ENCODE measurements at places on chromosomes 1 and 21.

- no peak for DNase-seq
Measured at GRCh38 chr1:205309741-205310140, 11.8 kb downstream of the NUAK2 start.

GRCh38 chr1:147630447-147630846 lies 39.9 kb downstream of the ACP6 start:
- no peak for DNase-seq

DNA sequence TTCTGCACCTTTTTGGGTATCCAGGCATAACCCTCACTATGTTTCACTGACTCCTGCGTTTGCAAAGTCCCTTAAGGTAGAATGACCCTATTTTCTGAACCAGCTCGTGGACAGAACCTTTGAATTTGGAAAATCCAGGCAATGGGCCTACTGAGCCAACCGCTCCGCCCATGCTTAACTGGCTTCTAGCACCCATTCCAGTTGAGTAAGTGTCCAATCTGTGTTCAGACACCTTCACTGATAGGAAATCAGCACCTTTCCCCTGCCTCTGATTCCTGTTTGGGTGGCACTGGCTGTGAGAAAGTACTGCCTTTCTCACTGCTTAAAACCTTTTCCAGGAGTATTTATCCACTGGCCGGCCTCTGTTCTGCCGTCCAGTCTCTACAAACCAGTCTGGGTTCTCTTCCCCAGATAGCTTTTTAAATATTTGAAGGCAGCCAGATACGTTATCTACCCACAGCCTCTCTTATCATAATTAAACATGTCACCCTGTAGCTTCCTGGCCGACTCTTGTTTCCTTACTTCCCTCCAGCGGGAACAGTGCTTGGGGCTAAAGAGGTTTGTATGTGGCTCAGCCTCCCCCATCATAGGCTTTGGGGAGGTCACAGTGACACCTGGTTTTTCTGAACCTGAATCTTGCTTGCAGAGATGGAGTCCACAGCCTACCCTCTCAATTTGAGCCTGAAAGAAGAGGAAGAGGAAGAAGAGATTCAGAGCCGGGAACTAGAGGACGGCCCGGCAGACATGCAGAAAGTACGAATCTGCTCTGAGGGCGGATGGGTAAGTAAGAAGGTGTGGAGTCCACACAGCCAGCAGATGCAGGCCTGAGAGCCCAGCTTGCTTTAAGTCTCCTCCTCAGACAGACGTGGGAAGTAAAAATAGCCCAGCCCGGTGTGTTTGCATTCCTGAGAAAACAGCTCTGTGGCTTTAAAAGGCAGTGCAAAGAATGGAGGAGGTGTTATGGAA lies 1.3 kb downstream of the POGK start:
- no peak for DNase-seq

GRCh38 chr1:248702714-248703113 lies at the start of gene OR14I1:
OR14I1 (minus strand) TSS chr1:248702766.
- no peak for DNase-seq

DNA sequence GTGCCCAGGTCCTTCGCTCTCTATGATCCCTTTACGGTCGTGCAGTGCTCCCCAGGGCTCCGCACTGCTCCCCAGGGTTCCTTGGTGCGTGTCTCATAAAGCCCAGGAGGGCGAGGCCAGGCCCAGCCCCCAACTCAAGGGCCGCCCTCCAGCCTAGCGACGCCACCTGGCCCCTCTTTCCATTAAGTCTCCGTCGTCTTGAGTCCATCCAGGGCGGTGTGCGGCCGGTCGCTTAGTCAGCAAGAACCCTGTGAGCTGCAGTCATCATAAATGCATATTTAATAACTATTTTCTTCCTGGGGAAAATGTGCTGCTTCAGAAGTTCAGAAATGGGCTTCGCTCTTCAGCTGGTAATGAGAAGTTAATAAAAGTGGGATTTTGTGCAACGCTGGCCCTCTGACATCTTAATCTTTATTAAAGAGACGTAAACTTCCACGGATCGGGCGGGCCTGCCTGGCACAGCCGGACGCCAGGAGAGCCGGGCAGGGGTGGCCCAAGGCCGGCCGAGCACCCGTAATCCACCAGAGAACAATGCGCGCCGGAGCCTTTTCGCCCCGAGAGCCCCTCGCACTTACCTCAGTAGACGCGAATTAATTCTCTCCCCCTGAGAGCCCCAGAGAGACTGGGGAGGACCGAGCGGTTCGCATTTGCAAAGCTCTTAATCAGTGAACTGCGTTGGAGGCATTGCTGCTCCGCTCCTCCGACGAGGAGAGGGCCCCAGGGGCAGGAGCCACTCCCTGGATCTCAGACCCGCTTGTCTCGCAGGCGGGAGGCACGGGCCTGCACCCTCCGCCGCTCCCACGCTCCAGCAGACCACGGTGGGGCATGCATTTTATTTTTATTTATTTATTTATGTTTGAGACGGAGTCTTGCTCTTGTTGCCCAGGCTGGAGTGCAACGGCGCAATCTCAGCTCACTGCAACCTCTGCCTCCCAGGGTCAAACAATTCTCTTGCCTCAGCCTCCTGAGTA lies 188.3 kb upstream of the ARHGEF16 start:
- DNase-seq = no peak

DNA sequence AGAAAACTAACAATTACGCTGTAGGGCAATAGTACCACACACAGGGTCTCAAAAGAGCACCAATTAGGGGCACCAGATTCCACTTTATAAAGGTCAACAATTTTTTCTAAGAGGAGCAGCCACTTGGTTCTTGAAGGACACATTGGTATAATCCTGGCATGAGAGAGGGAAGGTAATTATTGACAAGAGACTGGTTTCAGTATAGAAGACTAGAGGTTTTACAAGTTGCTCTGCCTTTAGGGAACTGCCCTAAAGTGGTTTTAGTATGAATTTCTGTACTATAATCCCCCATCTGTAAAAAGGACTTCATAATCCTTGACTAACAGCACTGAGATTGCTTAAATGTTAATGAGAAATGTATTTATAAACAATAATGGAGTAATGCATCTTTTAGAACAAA lies 648.5 kb upstream of the PTBP2 start:
- no peak for DNase-seq

DNA sequence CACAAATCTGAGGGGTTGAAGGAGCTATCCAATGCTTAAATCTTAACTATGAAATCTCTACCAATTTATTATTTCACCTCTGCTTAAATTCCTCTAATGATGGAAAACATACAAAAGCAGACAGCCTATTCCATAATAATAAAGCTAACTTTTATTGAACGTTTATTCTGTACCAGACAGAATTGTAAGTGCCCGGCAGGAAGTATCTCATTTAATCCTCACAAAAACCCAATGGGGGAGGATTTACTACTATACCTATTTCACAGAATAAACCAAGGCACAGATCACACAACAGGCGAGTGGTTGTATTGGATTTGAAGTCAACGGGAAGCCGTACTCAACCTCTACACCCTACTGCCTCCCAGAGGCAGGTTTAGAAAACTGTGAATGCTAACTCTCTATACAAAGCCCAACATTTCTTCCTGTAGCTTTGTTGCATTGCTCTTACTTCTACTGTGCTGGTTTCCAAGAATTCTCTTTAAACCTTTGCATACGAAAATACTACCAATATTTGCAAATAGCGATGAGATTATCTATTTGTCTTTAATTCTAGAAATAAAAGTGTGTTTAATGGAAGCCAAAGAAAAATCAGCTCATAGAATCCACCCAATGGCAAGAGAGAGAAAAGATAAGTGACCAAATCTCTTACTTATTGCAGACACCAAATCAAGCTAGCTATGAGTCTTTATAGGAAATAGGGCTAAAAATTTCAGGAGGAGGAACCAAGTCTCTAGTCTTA lies 33.5 kb upstream of the C1orf53 start:
- peak; percentile 7 for DNase-seq

- no peak for DNase-seq
Measured at GRCh38 chr1:179090522-179090921, 8.7 kb downstream of the TOR3A start.

GRCh38 chr1:226603022-226603857 lies 54.7 kb downstream of the STUM start:
- peak; percentile 53 for DNase-seq

DNA sequence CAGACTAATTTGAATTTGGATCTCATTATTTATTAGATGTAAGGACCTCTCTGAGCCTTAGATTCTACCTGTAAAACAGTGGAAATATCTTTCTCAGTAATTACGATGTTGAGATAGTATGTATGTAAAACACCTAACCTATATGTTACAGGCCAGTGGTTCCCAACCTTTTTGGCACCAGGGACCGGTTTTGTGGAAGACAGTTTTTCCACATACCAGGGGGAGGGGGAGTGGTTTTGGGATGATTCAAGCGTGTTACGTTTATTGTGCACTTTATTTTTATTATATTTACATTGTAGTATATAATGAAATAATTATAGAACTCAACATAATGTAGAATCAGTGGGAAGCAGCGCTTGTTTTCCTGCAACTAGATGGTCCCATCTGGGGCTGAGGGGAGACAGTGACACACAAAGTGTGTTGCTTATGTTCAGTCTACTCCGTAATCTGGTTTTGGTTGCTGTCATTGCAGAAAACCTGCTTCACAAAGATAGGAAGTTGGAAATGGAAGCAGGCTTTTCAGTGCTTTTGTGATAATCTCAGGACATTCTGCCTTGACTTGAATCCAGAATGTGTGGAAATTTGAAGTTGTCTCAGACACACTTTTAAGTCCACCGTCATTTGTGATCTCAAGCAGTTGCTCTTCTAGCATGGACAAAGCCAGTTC lies 12.8 kb downstream of the XPR1 start:
- no peak for DNase-seq

- no peak for DNase-seq
Measured at GRCh38 chr1:156081917-156082308, 352 bp downstream of the MEX3A start.

GRCh38 chr1:153242160-153242559 lies 17.3 kb upstream of the LORICRIN start:
- DNase-seq = no peak

DNA sequence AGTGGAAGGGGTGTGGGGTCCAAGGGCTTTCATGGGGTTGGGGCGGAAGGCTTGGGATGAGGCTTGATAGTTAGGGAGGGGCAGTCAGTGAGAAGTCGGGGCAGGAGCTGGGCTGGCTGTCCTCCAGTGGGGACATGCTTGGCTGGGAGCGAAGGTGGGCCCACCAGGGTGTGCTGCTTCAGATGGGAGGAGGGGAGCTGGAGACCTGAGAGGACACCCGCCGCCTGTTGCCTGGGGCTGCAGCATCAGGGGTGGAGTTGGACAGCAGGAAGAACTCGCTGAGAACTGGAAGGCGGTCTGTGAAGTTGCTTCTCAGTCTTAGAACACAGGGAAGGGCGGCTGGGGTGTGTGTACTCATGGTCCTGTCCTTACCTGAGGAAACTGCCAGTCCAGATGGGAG lies 1.6 kb downstream of the THEM5 start:
- DNase-seq = no peak

- DNase-seq = no peak
Measured at GRCh38 chr1:26887125-26887524, 3.0 kb downstream of the GPN2 start.

- DNase-seq = no peak
Measured at GRCh38 chr1:170993151-170993550, 57.8 kb downstream of the MROH9 start.

GRCh38 chr1:59979666-59980065 lies 53.1 kb upstream of the CYP2J2 start:
- DNase-seq = no peak

- no peak for DNase-seq
Measured at GRCh38 chr1:23344987-23345472, 946 bp upstream of the HNRNPR start.

DNA sequence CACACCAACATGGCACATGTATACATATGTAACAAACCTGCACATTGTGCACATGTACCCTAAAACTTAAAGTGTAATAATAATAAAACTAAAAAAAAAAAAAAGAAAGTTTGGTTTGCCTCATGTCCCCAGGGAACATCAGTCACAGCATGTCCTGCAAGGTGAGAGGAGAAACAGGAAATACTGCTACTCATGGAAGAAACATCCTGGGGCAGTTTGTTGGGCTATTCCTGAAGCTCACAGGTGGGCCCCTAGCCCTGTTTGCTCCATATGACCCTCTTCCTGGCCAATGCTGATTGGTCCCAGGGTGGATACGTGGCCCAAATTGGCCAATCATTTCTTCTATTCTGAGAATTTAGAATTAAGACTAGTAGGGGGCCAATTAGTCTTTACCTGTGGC lies 103.4 kb upstream of the ADAR start:
- no peak for DNase-seq

DNA sequence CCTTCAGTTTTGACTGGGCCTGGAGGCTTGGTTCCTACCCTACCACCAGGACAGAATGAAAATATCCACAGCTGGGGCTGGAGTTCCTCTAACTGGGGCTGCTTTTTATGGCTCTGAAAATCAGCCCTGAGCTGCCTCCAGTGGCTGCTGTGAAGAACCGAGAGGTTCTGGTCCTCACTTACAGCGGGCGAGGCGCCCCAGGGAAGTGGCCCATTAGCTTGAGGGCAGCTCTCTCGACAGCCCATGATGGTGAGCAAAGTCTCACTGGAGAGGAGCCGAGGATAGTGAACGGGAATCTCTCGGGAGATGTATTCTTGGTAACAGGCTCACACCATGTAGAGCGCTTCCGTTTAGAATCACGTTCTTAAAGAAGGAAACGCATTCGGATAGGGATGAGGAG lies 459.7 kb downstream of the KIF26B start:
- DNase-seq = no peak

- DNase-seq = no peak
Measured at GRCh38 chr1:156885314-156885713, 8.2 kb upstream of the PEAR1 start.

DNA sequence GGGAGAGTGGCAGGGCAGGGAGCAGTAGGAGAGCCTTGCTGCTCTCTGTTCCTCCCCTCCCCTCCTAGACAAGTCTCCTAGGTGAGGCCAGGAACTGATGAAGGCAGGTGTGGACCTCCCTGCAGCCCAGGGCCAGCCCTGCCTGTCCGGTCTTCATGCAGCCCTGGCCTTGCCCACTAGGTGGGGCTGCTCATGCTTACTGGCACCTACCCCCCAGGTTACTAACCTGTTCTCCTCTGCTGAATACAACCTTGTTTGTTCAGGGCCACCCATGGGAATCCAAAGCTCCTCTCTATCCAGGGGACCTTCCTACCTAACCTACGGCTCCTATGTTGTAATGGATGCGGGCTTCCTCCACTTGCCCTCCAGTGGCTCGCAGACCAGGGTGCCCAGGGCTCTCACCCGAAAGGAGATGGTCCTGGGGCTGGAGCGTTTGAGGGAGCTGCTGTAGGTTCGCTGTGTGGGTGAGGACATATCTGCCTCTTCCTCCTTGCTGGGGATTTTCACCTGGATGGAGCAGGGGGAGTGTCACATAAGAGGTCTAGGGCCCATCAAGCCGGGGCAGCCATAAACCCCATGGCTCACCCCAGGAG lies 7.9 kb upstream of the TNNT2 start:
- DNase-seq = no peak

- DNase-seq = no peak
Measured at GRCh38 chr21:28937737-28938136, 54.9 kb downstream of the LTN1 start.

DNA sequence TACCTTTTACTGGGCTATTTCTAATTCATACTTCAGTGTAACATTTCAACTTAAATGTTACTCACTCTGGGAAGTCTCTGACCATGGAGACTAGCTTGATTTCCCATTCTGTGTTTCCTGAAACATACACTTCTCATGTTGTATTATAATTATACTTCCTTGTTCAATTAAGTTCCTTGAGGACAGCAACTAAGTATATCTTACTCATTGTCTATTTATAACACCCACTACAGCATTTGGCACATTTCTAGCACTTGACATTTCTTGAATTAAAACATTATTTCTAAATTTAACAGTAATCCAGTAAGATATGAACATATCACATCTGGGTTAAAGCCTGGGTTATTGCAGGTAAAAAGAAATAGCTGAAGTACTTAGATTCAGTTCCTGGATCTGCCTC lies 32.4 kb upstream of the F13B start:
- DNase-seq = no peak

Measured in right lung (tissue), 10 donors.